HTR-8/SVneo (cell line): ENCODE measurements at places on chromosomes 1 and 21.

DNA sequence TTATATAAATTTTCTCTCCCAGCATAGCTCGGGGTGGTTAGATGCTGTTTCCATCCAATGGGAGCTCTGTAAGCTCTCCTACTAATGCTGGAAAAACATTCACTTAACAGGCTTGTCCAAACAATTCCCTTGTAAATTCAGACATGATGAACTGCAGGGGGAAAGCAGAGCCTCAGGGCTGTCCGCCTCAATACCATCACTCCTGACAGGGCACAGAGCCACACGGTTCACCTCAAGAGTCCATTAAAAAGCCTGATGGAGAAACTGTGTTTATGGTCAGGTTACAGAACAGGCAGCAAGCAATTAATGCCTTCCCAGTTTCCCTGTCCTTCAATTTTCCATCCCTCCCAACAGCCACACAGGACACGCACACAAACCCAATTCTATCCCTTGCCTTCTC, 171.0 kb downstream of the BRINP2 start:
- DNase-seq: no peak

GRCh38 chr1:156705321-156705917, at the start of gene CRABP2:
Gene CRABP2, minus strand, starts transcription at chr1:156705583. Its CDS starts 137 bp downstream, at chr1:156705446.
- DNase-seq: no peak

DNA sequence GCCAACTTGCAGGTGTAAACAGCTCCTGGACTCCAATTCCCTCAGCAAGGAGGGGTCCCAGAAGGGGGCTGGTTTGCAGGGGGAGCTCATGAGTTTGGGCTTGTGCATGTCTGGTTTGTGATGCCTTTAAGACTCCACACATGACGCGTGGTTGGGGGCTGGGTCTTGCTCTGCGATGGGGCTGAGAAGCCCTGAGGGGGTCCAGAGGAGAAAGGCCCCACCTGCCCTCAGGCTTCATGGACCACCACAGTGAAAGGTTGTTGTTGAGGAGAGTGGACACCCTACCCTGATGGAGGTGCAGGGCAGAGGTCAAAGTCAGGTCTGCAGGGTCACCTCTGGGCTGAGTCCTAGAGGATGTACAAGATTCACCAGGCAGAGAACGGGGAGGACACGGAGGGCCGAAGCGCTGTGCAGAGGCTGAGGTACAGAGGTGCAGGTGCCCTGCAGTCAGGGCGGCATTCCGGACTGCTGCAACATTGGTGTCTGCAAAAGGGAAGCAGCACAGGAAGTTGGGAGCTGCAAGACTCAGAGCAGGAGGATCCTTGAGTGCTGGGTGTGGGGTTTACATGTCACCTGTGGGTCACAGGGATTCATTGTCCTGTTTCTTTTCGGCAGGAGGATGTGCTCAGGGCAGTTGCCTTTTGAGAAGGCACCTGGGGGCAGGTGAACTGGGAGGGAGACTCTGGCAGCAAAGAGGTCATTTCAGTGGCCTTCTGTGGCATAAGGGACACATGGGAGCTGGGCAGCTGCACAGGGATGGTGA, 399.4 kb downstream of the PTPRU start:
- no peak for DNase-seq

DNA sequence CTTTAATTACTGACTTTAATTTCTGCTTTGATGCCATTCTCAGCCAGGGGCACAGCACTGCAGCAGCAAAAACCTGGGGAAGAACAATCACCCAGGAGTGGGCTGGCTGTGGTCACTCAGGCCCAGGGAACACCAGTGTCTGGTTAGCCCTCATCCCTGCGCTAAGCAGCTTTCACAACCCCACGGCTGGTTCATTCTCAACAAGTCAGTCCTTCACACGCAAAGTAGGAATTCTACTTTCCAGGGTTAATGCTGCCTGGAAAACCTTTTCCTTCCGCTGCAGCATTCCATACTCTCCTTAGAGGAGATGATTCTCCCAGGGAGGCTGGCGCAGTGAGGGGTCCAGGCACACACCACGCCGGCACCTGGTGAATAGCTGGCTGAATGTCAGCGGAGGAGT, 24.3 kb upstream of the KCNE1 start:
- no peak for DNase-seq

GRCh38 chr1:217149791-217150190, 426.6 kb upstream of the ESRRG start:
- no peak for DNase-seq
